NCI-H187 treated with DMSO at 0.1 percent for 48 hours (cell line): ENCODE measurements at places on chromosomes 1 and 21.

DNA sequence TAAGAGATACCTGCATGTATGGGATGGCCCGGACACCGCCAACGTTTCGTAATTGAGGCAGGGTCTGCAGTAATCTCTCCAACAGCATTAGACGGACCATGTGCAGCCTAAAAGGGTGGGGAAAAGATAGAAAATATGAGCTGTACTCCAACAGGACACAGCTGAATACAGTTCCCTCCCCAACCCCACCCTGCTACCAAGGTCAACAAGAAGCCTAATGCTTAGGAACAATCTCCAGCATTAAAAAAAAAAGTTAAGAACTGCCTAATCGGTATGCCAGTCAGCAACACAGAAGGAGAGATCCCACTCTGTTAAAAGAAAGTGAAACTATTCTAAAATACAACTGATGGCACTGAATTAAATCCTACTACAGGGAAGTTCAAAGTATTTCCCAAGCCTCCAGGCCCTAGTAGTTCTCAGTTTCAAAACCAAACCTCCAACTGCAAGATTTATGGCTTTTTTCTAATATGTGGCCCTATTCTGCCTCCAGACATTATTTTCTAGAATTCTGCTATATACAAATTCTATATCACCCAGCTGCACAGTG lies 81.0 kb downstream of the UBR4 start:
- DNase-seq = no peak

GRCh38 chr1:203768256-203768655 lies 3.3 kb downstream of the LAX1 start:
- DNase-seq = no peak

DNA sequence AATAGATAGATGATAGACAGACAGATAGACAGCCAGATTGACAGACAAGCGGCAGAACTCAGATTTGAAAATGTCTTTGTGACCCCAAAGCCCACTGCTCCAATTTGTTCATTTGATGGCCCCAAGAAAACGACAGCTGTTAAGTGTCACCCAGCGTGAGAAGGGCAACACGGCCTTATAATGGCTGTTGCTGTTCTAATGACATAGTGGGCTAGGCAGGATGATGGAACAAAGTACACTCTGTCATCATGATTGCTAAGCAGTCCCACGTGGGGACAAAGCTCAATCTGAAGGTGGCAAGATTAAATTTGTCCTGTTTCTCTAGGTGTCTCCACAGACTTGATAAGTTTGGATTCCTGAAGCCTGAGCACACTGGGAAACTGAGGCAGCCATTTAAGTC lies 112.9 kb downstream of the DAB1 start:
- no peak for DNase-seq

- DNase-seq = no peak
Observed at GRCh38 chr1:187018291-187018690, 189.5 kb downstream of the PLA2G4A start.

GRCh38 chr1:90732136-90732535 lies 15.0 kb upstream of the BARHL2 start:
- DNase-seq = no peak

DNA sequence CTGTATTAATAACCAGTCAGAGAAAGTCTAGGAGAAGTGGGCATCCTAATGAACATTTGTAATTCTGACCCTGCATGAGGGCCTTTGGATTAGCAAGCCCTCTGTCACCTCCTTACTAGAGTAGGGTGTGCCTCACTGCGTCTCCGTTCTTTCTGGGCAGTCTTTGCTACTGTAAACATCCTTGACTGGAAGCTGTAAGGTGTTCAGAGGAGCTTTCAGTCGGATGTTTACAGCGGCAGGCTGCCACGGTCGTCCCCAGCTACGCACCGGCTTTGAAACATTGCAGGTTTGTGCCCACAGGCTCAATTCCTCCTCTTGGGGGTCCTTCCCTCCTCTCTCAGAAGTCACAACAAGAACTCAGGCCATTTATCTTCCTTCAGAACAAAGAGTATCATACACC lies 29.4 kb upstream of the KCNQ4 start:
- no peak for DNase-seq

DNA sequence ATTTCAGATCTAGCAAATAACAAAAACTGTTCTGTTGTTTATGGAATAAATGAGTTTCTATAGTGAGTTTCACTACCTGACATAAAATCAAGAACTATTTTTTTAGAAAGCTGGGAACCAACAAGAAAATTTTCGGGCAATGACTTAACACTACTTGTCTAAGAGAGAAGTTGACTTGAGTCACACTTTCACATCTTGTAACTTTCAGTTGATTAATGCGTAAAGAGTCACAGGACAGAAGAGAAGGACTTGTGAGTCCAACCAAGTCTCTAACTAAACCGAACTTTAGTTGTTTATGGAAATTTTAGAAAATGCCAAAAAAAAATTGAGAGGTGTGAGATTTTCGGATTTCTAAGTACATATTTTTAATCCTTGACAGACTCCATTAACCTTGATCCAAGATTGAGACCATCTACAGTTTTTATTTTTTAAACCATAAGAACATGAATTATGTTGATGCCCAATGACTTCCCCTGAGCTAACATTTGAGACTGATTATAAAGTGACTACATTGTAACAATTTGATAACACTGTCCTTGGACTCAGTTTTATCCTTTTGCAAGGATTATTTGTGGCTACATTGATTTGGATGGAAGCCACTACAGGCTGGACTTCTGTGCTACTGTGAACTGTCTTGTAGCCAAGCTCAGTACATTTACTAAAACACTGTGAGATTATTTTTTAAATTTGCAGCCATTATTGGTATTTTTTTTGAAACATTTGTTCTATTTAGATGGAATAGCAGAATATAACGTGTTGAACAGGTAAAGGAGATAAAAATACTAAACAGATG lies 284.0 kb downstream of the PTPRC start:
- DNase-seq = no peak

GRCh38 chr1:191579019-191579418 lies 579.2 kb upstream of the RGS18 start:
- DNase-seq = no peak

GRCh38 chr1:29695803-29696202 lies 459.5 kb downstream of the PTPRU start:
- no peak for DNase-seq
